Activated CD4-positive, alpha-beta T cell treated with anti-CD3 and anti-CD28 coated beads, Interleukin-2, amount 10 ng/mL, durations not matched to agents 7 days and 5 days (primary cell): ENCODE measurements at places on chromosomes 3 and 15. TPM values are rescaled to one million over a fixed set of nuclear protein-coding genes. Genes with fewer than 3 reads are reported as not detected.

SPATA12 gene
- total RNA-seq, result not detected

PLA2G4D gene
- total RNA-seq, result not detected

ROPN1 gene
- total RNA-seq, result not detected

ISLR gene
- not detected for total RNA-seq

QARS1 gene
- 326 TPM for total RNA-seq

CP gene
- total RNA-seq, result not detected

CAMP gene
- not detected for total RNA-seq

GRCh38 chr15:47688573-47689086 is 28.7 kb upstream of the SEMA6D start:
- no peak for DNase-seq

- no peak for DNase-seq
Measured at GRCh38 chr3:50435371-50436113, 67.9 kb downstream of the CACNA2D2 start.

DNA sequence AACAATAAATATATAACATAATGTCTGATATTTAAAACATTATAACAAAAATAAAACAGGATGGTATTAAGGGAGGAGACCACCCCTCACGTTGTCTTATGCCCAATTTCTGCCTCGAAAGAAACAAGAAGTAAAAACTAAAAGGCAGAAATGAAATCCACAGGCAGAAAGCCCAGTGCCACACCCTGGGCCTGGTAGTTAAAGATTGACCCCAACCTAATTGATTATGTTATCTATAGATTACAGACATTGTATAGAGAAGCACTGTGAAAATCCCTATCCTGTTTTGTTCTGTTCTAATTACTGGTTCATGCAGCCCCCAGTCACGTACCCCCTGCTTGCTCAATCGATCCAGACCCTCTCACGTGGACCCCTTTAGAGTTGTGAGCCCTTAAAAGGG is 22.3 kb upstream of the ACP3 start:
- no peak for DNase-seq

GRCh38 chr3:171458864-171459136 is 1.4 kb downstream of the TNIK start:
- no peak for DNase-seq

DNA sequence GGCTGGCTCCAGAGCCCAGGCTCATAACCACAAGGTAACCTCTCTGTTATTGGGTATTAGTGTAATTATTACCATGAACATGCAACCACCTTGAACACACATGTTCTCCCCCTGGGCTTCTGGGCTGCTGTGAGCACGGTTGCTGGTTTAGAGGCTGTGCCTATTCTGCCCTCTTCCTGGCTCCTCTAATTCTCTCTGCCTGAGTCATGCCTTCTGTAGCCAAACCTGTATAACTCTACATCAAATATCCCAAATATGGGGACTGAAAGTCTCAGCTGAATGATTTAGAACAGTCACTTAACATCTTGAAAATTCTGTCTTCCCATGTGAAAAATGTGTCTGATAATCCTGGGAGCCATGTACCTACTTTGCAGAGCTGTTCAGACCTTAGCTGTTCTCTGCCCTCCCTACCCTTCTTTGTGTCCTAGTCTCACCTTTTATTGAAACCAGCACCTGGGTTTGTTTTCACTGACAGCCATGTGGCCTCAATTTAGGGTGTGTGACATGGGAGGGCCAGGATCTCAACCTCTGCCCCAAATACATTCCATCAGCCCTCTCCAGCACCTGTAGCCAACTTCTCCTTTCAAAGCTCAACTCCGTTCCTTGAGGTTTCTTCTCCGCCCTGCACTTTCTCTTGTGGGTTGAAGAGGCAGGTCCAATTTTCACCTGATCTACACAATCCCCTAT is 60.7 kb downstream of the PDZRN3 start:
- no peak for DNase-seq
